ENCODE measurements at places on chromosomes 1 and 21.

DNA sequence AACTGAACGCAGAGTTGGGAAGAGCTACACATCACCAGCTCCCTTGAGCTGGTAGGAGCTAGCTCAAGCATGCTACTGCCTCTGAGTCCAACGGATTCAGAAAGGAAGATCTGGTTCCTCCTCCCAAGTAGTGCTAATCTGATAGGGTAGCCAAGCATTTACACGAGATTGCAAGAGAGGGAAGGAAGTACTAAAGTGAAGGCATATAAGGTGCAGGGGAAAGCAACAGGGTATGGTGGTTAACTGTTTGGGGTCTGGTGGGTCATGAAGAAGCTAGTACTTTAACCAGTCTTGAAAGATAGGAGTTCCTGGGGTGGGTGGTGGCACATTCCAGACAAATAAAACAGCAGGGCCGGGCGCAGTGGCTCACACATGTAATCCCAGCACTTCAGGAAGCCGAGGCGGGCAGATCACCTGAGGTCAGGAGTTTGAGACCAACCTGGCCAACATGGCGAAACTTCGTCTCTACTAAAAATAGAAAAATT lies 20.2 kb upstream of the ZNF436 start:
- no peak for DNase-seq

- no peak for DNase-seq
Measured at GRCh38 chr21:36460866-36461265, 19.1 kb downstream of the CLDN14 start.

DNA sequence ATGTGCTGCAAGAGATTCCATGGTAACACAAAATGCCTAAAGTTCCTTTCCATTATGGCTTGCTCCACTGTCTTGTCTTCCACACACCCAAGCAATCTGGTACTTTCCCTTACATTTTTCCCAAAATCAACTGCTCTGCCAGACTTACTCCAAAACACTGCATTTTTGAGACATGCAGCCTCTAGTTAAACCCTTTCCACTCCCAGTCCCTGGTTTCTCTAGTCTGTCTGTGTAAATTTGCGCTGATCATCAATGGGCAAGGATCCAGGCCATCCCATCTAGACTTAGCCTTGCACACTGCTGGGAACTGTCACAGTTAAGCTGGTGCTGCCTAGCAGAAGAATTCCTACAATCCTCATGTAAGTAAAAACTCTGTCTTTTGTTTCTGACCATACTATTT lies 47.8 kb downstream of the DAB1 start:
- no peak for DNase-seq

DNA sequence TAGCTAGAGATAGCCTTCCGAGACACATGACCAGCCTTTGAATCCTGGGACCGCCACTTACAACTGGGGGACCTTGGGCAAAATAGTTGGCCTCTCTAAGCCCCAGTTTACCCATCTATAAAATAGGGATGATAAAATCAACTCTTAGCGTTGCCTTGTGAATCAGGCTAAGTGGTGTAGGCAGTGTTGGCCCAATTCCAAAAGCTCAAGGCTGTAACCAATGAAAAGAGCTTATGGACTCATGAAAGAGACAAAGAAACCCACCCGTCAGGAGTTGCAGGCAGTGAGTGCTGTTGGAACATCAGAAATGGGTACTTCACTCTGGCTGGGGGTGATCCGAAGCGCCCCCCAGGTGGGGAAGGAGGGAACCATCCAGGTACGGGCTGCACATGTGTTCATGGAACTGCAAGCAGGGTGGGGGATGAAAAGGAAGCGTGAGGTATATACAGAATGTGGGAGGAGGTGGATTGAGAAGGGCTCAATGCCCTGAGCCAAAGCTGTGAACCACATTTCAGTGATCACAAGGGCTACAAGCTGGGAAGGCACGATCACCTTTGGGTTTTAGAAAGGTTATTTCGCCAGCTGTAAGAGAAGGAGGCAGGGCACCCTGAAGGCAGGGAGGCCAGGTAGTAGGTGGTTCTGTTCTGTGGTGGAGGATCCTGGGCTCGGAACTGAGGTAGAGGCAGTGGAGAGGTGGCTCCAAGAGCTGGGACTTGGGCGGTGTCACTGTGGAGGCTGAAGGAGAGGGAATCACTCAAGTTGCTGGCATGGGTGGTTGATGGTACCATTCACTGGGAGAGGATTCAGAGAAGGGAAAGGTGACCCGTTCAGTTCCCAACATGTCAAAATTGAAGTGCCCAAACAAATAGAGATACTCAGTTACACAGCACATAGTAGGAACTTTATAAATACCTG lies 11.4 kb upstream of the KIAA1614 start:
- no peak for DNase-seq

- DNase-seq = no peak
Measured at GRCh38 chr1:168291222-168291837, 10.7 kb downstream of the TBX19 start.

- DNase-seq = peak; percentile 26
Measured at GRCh38 chr1:152185544-152186391, 26.7 kb upstream of the RPTN start.

DNA sequence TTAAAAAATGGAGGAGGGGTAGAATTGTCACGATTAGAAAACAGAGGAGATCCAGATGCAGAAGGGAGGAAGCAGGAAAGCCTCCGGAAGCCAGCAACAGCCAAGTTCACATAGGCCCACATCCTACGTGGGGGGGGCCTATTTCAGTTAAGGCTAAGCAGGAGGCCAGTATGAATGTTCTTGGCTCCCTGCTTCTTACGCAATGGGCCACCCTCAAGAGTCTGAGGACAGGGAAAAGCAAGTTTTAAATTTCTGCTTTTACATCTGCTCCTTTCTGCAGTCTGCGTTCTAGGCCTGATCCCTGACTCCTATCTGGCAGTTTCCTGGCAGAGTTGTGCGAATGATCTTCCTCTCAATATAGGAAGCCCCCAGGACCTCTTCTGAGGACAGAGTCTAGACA lies 30.6 kb downstream of the RABIF start:
- no peak for DNase-seq

GRCh38 chr1:241870336-241870735 lies 22.3 kb downstream of the EXO1 start:
- no peak for DNase-seq

GRCh38 chr1:247576514-247576913 lies 11.6 kb upstream of the OR2G2 start:
- DNase-seq = no peak

- no peak for DNase-seq
Measured at GRCh38 chr21:45145146-45145545, 70.8 kb downstream of the ADARB1 start.

DNA sequence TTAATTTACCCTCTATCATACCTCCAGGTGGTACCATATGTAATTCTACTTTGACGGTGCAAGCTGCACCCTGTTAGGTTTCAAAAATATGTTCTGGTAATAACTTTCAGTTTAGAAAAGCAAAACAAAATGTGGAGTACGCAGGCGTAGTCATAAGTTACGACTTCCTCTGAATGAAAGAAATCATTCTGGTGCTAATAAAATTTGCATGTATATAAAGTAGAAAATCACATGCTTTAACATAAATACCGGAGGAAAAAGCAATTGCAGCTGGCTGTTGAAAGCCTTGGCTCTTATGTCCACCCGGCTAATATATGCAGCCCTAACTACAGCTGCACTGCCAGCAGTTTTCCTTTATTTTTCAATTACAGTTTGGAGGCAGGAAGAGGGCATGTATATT lies 65.2 kb upstream of the TMPRSS15 start:
- no peak for DNase-seq

- DNase-seq = no peak
Measured at GRCh38 chr1:8922962-8923361, 22.7 kb upstream of the CA6 start.

- DNase-seq = no peak
Measured at GRCh38 chr1:58755468-58755872, 28.4 kb downstream of the JUN start.

GRCh38 chr1:162928141-162928540 lies 67.2 kb upstream of the CCDC190 start:
- DNase-seq = no peak

- DNase-seq = no peak
Measured at GRCh38 chr1:29190718-29191117, 9.0 kb upstream of the SRSF4 start.

DNA sequence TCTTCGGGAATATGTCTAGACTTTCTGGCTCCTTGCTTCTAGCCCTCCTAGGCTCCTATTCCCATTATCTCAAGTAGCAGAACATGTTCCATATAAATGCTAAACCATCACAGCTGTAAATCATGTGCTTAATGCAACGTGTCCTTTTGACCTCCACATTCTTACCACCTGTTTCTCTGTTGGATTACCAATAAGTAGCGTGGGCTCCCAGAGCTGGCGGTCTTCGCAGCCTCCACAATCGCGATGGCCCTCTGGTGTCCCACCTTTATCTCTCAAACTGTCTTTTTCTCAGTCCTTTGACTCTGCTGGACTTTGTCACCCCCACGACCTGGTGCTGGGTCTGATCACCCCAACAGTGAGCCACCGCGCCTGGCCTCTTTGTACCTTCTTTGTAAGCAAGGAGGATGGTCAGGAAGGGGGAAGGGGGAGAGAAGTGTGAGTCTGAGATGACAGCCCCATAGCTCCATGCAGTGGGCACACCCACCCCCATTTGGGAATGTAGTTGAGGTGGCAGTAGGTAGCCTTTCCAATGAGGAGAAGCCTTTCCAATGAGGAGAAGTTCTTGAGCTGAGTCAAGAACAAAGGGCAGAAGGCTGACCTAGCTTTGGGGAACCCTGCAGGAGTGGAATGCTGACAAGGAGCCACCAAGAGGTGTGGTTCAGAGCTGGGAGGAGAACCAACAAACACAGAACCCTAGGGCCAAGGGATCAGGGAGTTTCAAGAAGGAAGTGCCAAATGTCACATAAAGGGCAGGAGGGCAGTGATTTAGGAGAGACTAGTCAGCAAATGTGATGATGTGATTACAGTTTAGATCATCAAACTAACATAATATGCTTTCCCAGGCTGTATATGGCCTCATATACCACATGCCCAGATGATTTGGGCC lies 14.2 kb downstream of the TRAF5 start:
- DNase-seq = no peak

DNA sequence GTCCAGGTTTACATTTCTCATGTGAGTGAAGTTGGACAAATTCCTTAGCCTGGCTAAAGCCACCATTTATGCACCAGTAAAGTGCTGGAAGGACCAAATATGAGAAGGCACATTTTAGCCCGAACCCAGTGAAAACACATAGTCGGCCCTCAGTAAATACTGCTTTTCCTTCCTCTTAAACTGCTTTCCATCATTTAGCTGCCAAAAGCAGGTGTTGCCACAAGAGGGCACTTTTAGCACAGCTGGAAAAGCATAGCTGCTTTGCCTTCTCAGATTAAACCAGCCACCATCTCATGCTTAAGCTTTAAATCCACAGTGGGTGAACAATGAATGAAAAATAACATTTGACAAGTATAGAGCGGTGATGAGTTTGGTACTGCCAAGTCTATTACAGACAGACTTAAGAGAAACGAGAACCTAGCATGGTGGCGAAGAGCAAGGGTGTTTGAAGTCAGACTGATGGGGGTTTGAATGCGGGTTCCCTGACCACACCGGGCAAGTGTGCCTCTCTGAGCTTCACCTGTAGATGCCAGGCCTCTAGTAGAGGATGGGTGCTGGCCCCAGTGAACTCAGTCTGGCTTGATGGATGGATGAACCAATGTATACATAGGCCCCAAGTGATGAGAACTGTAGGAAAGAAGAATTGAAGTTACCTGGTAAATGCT lies 57.8 kb downstream of the SLC35D1 start:
- DNase-seq = no peak

DNA sequence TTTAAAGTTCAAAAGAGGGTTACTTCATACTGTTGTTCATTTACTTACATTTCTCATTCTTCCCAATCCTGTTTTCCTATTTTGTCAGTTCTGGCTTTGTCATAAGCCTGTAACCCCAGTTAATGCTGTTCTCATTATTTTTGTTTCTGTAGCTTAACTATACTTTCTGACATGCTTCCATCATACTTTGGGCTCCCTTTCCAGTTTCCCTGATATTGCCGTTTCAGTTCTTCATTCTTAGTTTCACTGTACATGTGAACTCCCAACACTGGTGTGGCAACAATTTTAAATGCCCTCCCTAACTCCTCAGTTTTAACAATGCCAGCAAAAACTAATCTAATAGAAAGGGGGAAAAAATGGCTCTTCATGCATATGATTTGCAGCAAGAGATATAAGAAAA lies 456.7 kb downstream of the LMO4 start:
- DNase-seq = no peak

DNA sequence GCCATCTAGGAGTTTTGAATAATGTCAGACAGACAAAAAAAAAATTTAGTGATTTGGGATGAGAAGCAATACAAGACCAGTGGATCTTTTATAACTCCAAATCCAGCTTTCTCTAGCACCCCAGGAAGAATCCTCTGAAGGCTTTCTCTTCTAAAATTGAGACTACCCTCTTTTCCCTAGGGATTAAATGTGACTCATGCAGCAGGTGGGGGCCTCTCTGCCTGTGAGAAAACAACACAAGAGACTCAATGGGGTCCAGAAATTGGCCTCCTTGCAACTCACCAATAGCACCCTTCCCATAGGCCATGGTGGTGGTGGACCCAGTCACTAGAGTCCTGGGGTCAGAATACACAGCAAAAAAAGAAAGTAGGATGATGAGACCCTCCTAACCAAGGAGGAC lies 120.3 kb upstream of the ATP1A1 start:
- no peak for DNase-seq

GRCh38 chr1:156549390-156549789 lies 23.0 kb downstream of the IQGAP3 start:
- no peak for DNase-seq

DNA sequence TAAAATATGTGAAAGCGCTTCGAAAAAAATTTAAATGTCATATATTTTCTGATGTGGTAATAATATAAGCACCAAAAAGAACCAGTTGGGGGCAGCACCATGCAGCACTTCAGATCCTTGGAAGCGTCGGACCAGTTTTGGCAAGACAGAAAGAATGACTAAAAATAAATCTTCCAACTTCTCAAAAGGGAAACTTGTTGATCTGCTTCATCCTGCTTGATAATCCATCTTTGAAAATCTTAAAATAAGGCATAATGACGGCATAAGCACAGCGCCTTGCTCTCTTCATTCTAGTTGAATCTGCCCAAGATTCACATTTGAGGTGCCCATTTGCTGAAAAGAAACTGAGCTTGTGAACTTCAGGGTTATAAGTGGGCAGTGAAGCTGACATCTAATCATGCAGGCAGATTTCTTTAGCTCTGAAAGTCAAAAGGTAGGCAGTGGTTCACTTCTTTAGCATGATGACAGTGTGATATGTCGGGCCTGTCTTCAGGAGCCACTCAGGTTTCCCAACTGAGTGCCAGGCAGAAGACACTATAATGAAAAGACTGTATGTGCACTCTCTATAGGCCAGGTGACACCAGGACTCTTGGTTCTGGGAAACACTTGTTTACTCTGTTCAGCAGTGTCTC lies 19.8 kb upstream of the MUTYH start:
- DNase-seq = no peak
